Psoas muscle (tissue), 8 donors: ENCODE measurements at places on chromosomes 5 and 9. TPM values are rescaled to one million over a fixed set of nuclear protein-coding genes. Genes with fewer than 3 reads are reported as not detected.

DNA sequence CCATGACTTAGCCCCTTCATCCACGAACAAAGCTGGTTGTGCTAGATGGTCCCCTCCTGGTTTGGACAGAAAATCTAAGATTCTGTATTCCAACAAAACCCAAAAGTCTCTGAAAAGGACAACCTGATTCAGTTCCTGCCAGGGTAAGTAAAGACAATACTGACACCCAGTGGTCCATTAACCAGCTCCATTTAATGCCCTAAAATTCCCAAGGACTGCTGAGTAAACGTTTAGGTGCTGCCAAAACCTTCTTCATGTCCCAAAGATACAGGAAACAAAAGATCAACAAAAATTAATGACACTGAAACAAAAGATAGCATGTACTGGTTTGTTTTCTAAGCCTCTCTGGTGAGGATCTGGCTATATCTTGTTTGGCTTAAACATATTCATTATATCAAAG is 25.3 kb upstream of the PPP1R2B start:
- H3K36me3 ChIP-seq = no peaks in the 10 kb centered on the region
- DNase-seq = no peak
- no peaks in the 10 kb centered on the region for H3K27me3 ChIP-seq
- H3K4me3 ChIP-seq = no peak overlapping the region
- no peak overlapping the region for H3K27ac ChIP-seq

DNA sequence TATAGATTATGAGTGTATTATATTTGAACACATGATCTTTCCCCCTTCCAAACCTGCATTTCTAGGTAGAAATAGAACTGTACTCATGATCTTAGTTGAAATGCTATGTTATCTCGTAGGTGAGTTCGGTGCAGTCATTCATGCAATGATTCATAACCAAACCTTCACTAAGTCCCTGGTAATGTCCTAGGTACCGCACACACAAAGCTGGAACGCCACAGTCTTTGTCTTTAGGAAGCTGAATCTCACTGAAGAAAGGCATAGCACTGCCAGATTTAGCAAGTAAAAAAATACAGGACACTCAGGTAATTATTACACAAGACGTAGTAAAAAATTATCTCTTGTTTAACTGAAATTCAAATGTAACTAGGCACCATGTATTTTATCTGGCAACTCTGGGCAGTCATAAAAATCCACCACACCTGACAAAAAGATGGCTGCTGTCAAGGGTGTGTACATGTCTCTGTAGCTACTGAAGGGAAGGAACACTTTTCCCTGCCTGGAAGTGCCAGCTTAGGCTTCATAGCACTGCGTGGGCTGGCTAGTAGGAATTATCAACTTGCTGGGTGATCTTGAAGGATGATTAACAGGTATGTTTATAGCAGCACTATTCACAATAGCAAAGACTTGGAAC is 28.0 kb upstream of the TXN start:
- no peak for DNase-seq
- H3K4me1 ChIP-seq = no peaks in the 10 kb centered on the region
- H3K4me3 ChIP-seq = no peak overlapping the region
- H3K27ac ChIP-seq = no peak overlapping the region

DNA sequence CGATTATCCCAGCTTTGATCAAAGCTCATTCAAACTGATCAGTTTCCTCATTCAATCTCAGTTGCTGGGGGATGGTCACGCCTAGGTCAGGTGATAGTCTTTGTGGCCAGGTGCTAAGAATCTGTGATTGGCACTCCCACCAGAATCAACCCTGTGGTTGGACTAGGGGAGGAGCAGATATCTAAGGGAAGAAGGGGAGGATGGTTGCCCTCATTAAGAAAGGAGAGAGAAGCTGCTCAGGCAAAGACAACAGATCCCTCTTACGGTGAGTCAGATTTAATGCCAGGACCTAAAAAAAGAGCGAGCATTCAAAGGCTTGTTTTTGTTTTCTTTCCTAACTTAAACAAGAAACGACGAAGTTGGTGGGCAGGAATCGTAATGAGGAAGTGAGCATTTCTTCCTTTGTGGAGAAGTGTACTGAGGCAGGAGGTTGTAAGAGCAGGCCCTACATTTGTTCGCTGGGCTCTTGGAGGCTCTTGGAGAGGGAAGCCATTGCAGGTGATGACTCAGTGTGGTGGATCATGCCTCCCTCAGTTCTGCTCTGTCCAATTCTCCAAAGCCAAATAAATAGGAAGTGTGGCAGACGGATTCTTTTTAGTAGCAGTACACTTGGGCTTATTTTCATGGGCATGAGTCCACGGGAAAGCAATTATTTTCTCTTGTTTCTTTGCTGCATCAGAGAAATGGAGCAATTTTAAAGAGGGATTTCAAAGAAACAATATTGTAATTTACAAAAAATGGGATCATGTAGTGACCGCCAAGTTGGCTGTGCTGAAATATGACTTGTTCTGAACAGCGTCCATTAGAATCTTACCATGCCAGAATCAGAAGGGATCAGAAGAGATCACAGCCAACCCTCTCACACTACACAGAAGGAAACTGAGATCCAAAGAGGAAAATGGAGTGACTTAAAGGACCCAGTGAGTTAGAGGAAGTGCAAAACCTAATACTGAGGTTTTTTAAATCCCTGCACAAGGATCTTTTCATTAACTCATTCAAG is 18.7 kb upstream of the TGFBR1 start:
- H3K27me3 ChIP-seq = no peaks in the 10 kb centered on the region
- no peaks in the 10 kb centered on the region for H3K36me3 ChIP-seq
- no peak overlapping the region for H3K4me3 ChIP-seq
- no peaks in the 10 kb centered on the region for H3K4me1 ChIP-seq
- no peak overlapping the region for H3K27ac ChIP-seq

GRCh38 chr5:170311511-170312300 is 14.1 kb upstream of the LCP2 start:
- no peak overlapping the region for H3K27ac ChIP-seq
- no peaks in the 10 kb centered on the region for H3K4me1 ChIP-seq
- no peak overlapping the region for H3K4me3 ChIP-seq
- no peak for DNase-seq
- no peaks in the 10 kb centered on the region for H3K36me3 ChIP-seq

GRCh38 chr5:76590027-76590426 is 33.2 kb downstream of the F2RL2 start:
- H3K27me3 ChIP-seq = no peaks in the 10 kb centered on the region
- DNase-seq = no peak
- no peak overlapping the region for H3K27ac ChIP-seq
- no peaks in the 10 kb centered on the region for H3K36me3 ChIP-seq
- no peaks in the 10 kb centered on the region for H3K4me1 ChIP-seq

DNA sequence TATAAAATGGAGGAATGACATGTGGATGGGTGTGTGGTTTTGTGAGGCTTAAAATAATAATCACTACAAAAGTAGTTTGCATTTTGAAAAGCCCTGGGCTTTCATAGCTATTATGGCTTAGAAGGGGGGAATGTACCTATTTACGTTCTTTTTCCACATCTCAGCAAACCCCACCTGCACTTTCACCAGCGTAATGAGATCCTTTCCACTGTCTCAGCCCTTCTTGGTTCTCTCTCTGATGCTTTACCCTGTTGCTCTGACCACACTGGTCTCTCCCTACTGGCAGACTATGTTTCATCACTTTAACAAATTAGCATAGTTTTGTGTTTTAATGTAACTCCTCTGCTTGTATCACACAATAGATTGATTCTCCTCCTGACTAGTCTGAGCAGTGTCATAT is 234.6 kb downstream of the DMRT2 start:
- H3K36me3 ChIP-seq = no peaks in the 10 kb centered on the region
- H3K4me1 ChIP-seq = no peaks in the 10 kb centered on the region
- no peaks in the 10 kb centered on the region for H3K27me3 ChIP-seq
- H3K27ac ChIP-seq = no peak overlapping the region

GRCh38 chr5:40572391-40572790 is 107.3 kb upstream of the PTGER4 start:
- no peak overlapping the region for H3K4me3 ChIP-seq
- no peaks in the 10 kb centered on the region for H3K27me3 ChIP-seq
- DNase-seq = no peak
- H3K36me3 ChIP-seq = no peaks in the 10 kb centered on the region
- H3K4me1 ChIP-seq = no peaks in the 10 kb centered on the region

DNA sequence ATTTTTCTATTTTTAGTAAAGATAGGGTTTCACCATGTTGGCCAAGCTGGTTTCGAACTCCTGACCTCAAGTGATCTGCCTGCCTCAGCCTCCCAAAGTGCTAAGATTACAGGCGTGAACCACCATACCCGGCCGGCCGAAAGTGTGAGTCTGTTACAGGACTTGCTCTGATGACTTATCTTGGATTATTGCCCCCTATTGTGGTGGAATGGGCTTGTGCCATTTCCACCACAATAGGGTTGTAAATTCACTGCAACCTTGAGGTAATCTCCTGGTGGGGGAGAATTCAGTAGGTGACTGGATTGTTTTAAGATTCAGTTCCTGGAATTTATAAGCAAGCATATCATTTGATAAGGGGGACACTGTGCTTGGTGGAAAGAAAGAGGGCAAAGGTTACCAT is 15.0 kb upstream of the HMGCR start:
- no peaks in the 10 kb centered on the region for H3K4me1 ChIP-seq

DNA sequence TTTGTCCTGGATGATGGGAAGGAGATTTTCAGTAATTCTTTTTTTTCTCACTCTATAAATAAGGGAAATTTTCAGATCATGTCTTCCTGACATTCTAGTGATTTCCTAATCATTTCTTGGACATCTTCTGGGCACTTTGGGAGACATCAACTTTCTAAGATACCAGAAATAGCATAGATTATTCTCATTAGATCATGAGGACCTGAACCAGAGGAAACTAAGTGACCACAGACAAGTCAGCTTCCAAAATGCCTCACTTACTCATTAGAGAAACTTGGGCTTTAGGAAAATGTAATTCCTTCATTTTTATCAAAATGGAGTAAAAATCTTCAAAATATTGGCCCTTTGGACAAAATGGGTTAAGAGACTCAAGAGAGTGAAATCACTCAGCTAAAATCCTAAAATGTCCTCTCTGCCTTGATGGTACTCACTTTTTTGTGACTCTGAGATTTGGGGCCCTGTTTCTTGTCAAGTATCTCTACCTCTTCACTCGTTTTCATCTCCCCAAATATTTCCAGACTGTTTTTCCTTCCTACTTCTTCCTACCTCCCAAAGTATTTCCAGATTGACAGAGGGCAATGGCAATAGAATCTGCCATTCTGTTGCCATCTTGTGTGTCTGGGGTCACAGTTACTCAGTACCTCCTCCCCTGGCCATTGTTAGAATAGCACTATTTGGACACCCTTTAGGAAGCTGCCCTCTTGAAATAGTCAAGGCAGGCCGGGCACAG is 194.5 kb downstream of the NR3C1 start:
- H3K27me3 ChIP-seq = no peaks in the 10 kb centered on the region

GRCh38 chr5:147901599-147902039 is 4.7 kb downstream of the C5orf46 start:
- no peaks in the 10 kb centered on the region for H3K4me1 ChIP-seq
- H3K27ac ChIP-seq = no peak overlapping the region
- no peak overlapping the region for H3K4me3 ChIP-seq
- H3K36me3 ChIP-seq = no peaks in the 10 kb centered on the region
- no peaks in the 10 kb centered on the region for H3K27me3 ChIP-seq

DNA sequence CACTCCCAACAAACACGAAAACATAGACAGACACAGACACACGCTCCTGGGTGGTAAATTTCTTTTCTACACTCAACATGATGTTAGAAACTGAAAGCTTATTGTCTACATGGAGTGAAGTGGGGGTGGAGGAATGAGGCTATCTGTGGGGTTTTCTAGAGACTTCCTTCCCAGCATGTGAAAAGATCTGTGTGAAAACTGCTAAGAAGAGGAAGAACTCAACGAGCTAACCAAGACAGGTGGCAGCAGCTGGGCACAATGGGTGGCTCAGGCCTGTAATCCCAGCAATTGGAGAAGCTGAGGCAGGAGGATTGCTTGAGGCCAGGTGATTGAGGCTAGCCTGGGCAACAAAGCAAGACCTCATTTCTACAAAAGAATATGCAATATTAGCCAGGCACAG is 7.6 kb downstream of the FYB1 start:
- no peak for DNase-seq
- no peak overlapping the region for H3K4me3 ChIP-seq
- H3K36me3 ChIP-seq = no peaks in the 10 kb centered on the region
- no peaks in the 10 kb centered on the region for H3K4me1 ChIP-seq

DNA sequence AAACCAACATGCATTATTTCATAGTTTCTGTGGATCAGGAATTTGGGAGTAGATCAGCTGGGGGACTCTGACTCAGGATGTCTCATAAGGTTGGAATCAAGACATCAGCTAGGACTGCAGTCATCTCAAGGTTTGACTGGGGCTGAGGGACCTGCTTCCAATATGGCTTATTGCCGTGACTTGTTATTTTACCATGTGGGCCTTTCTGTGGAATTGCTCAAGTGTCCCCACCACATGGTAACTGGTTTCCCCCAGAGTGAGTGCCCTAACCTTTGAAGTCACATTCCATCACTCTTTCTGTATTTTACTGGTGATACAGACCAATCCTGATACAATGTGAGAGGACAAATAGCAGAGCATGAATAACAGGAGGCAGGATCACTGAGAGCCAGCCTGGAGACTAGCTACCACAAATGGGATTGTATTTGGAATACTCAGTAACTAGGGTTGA is 70.2 kb upstream of the ELL2 start:
- no peak for DNase-seq
- no peak overlapping the region for H3K4me3 ChIP-seq
- H3K27me3 ChIP-seq = no peaks in the 10 kb centered on the region
- H3K36me3 ChIP-seq = no peaks in the 10 kb centered on the region
- no peaks in the 10 kb centered on the region for H3K4me1 ChIP-seq

DNA sequence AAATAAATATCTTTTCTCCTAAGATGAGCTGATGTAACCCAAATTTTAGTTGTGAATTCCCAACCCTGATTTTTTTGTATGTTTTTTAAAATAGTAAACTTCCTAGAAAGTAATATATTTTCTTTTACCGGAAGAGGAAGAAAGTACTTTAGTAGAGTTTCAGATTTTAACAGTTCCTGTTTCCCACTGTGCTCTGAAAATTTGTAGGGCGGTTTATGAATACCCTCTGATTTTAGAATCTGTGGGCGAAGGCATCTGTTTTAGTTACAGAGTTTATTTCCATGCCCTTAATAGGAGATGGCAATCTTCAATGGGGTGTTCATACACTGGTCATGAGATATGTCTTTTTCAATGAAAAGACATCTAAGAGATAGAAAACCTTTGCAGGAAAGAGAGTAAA is 3.7 kb upstream of the HOMER1 start:
- H3K27me3 ChIP-seq = no peaks in the 10 kb centered on the region
- no peaks in the 10 kb centered on the region for H3K36me3 ChIP-seq
- no peaks in the 10 kb centered on the region for H3K4me1 ChIP-seq

- H3K27me3 ChIP-seq = peaks cover 20% of the 10 kb centered on the region
- DNase-seq = no peak
- no peak overlapping the region for H3K4me3 ChIP-seq
- H3K36me3 ChIP-seq = no peaks in the 10 kb centered on the region
- no peak overlapping the region for H3K27ac ChIP-seq
- H3K4me1 ChIP-seq = no peaks in the 10 kb centered on the region
These were observed 42.5 kb downstream of the GTF3C4 start for GRCh38 chr9:132712753-132713152.

GRCh38 chr9:76662476-76663281 is 101.6 kb upstream of the PCA3 start:
- no peak for DNase-seq
- H3K27ac ChIP-seq = no peak overlapping the region
- no peak overlapping the region for H3K4me3 ChIP-seq
- H3K27me3 ChIP-seq = no peaks in the 10 kb centered on the region
- no peaks in the 10 kb centered on the region for H3K36me3 ChIP-seq
- no peaks in the 10 kb centered on the region for H3K4me1 ChIP-seq

FOXD4L4 gene
- total RNA-seq = not detected

REEP5 gene
- total RNA-seq = 66.1 TPM

PCDHGB7 gene
- 5.9 TPM for total RNA-seq

SH3PXD2B gene
- 5.3 TPM for total RNA-seq

NCBP1 gene
- 14.6 TPM for total RNA-seq

DAB2IP gene
- total RNA-seq = 54.2 TPM

MZB1 gene
- 1.1 TPM for total RNA-seq

PTCD2 gene
- total RNA-seq = 19.2 TPM

TEX48 gene
- not detected for total RNA-seq
